ENCODE measurements at places on chromosomes 2 and 18.

DNA sequence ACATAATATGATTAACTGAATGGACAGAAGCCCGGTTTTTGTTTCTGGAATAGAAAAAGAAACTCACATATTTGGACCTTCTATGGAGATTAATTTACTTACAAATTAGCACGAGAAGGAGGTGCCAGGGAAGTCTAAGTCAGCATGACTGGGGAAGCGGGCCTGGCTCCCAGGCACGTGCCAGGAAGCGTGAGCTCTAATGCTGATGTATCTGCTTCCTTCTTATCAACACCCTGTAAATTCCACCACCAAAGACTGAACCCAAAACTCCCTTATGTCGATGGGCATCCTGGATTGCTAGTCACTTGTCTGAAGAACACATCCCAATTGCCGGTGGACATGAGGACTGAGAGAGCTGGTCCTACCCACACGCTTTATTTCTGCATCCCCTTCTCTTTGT is 134.5 kb downstream of the GALNT14 start:
- no peak overlapping the region for H3K27ac ChIP-seq
- DNase-seq: no peak
- no peak overlapping the region for H3K4me3 ChIP-seq
- no peaks in the 10 kb centered on the region for H3K4me1 ChIP-seq
- no peaks in the 10 kb centered on the region for H3K36me3 ChIP-seq

- DNase-seq: peak; percentile 37
- no peaks in the 10 kb centered on the region for H3K36me3 ChIP-seq
- peaks cover 9% of the 10 kb centered on the region for H3K4me1 ChIP-seq
- no peak overlapping the region for H3K4me3 ChIP-seq
- H3K27me3 ChIP-seq: no peaks in the 10 kb centered on the region
- no peak overlapping the region for H3K27ac ChIP-seq
These were observed 2.8 kb downstream of the PREPL start for GRCh38 chr2:44358503-44358902.

DNA sequence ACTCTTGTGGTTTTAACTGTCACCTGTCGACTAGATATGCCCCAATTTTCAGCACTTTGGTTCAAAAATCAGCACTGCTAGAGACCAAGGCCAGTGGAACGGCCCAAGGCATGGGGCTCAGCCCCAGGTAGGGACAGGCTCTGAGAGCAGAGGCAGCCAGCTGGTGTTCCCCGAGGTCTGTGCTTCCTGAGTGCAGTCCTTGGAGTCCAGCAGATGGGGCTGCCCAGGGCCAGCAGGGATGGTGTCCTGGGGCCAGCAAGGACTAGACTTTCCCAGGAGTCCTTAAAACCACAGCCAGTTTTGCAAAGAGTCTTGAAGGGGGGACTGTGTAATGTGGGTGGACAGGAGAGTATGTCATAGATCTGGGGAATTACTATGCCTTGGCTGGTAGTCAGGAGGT is 56.3 kb downstream of the POMC start:
- H3K36me3 ChIP-seq: no peaks in the 10 kb centered on the region
- H3K27ac ChIP-seq: no peak overlapping the region
- no peaks in the 10 kb centered on the region for H3K27me3 ChIP-seq
- no peak overlapping the region for H3K4me3 ChIP-seq
- DNase-seq: no peak

- DNase-seq: no peak
- no peak overlapping the region for H3K27ac ChIP-seq
- no peaks in the 10 kb centered on the region for H3K36me3 ChIP-seq
- no peak overlapping the region for H3K4me3 ChIP-seq
- no peaks in the 10 kb centered on the region for H3K27me3 ChIP-seq
These were observed 46.3 kb downstream of the MTCL1 start for GRCh38 chr18:8751692-8752091.

DNA sequence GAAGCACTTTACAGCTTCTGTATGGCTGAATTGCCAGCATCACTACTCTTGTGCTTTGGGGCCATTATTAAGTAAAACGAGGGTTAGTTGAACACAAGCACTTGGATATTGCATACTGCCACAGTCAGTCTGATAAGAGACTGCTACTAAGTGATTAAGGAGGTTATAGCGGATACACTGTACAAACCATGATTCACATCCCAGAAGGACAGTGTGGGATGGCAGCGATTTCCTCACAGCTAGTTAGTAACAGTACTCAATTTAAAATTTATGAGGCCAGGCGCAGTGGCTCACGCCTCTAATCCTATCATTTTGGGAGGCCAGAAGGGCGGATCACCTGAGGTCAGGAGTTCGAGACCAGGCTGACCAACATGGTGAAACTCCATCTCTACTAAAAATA is 2.6 kb upstream of the BMPR2 start:
- DNase-seq: no peak
- H3K27ac ChIP-seq: no peak overlapping the region
- no peaks in the 10 kb centered on the region for H3K27me3 ChIP-seq
- no peaks in the 10 kb centered on the region for H3K4me1 ChIP-seq
- H3K36me3 ChIP-seq: no peaks in the 10 kb centered on the region
- H3K4me3 ChIP-seq: no peak overlapping the region

DNA sequence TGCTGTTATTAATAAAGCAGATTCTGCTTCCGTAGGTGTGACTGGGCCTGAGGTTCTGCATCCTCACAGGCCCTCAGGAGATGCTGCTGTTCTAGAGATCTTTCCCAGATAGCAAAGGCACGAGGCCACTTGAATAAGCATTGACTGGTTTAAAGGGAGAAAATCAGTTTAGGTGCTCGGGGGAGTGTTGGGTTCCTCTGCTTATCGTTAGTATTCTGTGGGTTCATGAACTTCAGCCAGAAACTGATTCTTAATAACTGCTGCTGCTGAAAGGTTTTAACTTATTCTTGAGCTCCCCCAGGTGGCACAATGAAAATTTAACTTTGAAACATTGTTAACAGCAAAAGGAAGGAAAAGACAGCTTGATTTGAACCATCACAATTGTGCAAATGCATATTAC is 56.9 kb downstream of the ITGA6 start:
- no peaks in the 10 kb centered on the region for H3K27me3 ChIP-seq
- DNase-seq: no peak
- H3K36me3 ChIP-seq: peaks cover 4% of the 10 kb centered on the region

DNA sequence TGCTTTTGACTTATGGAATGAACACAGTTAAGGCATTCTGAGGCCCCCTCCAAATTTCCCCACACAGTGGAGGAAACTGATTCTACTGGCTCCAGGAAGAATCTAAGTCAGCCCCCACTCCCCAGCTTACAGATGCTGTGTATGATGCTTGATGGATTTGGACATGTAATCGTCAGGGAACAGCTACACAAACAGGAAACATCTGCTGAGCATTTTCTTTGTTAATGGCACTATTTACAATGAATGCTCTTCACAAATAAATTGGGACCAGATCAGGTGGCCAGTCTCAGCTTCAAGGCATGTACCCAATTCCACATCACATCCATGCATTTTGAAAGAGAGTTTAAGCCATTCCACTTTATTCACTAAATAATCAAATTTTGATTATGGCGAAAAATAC is 562.3 kb downstream of the SOX11 start:
- no peak overlapping the region for H3K4me3 ChIP-seq
- H3K27ac ChIP-seq: no peak overlapping the region
- DNase-seq: no peak
- H3K4me1 ChIP-seq: no peaks in the 10 kb centered on the region
- no peaks in the 10 kb centered on the region for H3K36me3 ChIP-seq
- no peaks in the 10 kb centered on the region for H3K27me3 ChIP-seq

DNA sequence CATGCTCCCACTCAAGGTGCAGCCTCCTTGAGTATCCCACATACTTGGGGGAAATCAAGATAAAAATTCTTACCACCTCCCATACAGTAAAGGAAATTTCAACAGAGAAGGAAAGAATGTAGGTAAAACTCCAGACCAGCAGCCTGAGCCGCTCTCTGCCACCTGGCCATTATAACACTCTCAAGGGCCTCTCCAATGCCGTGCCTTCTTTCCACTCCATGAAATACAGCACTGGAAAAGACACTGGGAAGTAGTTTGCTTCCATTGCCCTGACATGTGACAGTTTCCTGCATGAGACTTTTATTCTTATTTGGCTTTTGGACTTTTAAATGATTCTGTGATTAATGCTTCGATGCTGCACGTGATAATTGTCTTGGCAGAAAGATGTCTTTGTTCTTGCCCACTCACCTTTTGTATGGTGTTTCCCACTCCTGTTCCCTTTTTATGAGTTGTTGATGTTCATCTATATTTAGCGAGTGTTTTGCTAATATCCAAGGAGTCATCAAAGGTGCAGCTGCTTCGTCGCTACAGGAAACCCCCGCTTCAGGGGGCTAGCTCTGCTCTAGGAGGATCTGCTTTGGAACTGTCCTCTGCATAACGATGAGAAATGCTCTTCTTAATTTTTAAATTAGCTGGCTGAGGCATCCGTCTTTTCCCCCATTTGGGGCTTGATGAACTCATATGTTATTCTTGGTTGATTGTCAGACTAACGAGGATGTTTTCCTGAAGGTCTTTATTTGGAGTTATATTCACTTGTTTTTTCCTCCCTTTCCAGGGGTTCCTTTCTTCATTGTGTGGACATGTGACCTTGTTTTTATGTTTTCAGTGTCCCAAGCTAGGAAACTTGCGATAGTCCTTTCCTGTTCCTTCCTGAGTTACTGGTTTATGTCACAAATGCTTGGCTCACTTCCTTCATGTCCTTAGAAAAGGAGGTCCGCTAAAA is 179.4 kb downstream of the TXNL1 start:
- no peak for DNase-seq
- no peaks in the 10 kb centered on the region for H3K27me3 ChIP-seq
- H3K4me1 ChIP-seq: no peaks in the 10 kb centered on the region
- H3K4me3 ChIP-seq: no peak overlapping the region

GRCh38 chr2:36399050-36399449 is 43.5 kb downstream of the CRIM1 start:
- H3K36me3 ChIP-seq: no peaks in the 10 kb centered on the region
- H3K27me3 ChIP-seq: no peaks in the 10 kb centered on the region
- peaks cover 10% of the 10 kb centered on the region for H3K4me1 ChIP-seq
- H3K27ac ChIP-seq: no peak overlapping the region
- DNase-seq: no peak

- no peaks in the 10 kb centered on the region for H3K27me3 ChIP-seq
- H3K36me3 ChIP-seq: no peaks in the 10 kb centered on the region
- no peaks in the 10 kb centered on the region for H3K4me1 ChIP-seq
- no peak for DNase-seq
These were observed 19.7 kb downstream of the CLIP4 start for GRCh38 chr2:29134933-29135332.

DNA sequence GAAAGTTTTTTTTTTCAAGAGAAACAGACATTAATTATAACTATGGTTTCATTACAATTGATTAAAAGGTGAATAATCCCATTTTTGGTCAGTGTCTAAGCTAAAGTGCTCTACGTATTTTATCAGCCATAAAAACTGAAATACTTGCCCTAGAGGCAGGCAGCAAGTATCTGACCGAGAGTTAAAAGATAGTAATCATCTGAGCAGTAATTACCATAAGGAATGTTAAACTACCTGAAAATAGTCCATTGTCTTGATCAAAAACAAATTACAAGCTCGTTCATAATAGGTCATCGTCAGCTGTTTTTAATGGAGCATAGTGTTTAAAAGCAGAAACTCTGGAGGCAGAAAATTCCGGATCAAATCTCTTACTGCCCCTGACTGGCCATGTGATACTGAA is 105.7 kb upstream of the ZEB2 start:
- H3K27ac ChIP-seq: no peak overlapping the region
- no peak for DNase-seq
- H3K4me3 ChIP-seq: no peak overlapping the region
- H3K27me3 ChIP-seq: no peaks in the 10 kb centered on the region
- H3K36me3 ChIP-seq: no peaks in the 10 kb centered on the region
- no peaks in the 10 kb centered on the region for H3K4me1 ChIP-seq

DNA sequence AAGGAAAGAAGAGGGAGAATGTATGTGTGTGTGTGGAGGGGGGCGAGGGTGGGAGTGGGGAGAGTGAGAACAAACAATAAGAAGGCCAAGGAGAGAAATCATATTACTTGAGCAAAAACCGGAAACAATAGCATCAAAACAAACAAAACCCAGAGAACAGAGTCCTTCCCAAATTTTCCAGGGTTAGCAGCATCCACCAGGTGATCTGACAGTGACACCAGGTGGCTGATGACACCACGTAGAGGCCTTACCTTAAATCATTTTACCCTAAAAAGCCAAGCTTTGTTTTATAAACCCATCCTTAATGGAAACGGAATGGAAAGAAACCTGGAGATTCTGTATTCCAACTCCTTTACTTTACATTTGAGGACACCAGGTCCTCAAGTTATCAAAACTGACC is 42.9 kb downstream of the CDCA7 start:
- H3K4me1 ChIP-seq: no peaks in the 10 kb centered on the region
- no peak overlapping the region for H3K4me3 ChIP-seq
- H3K36me3 ChIP-seq: no peaks in the 10 kb centered on the region
- no peak overlapping the region for H3K27ac ChIP-seq

DNA sequence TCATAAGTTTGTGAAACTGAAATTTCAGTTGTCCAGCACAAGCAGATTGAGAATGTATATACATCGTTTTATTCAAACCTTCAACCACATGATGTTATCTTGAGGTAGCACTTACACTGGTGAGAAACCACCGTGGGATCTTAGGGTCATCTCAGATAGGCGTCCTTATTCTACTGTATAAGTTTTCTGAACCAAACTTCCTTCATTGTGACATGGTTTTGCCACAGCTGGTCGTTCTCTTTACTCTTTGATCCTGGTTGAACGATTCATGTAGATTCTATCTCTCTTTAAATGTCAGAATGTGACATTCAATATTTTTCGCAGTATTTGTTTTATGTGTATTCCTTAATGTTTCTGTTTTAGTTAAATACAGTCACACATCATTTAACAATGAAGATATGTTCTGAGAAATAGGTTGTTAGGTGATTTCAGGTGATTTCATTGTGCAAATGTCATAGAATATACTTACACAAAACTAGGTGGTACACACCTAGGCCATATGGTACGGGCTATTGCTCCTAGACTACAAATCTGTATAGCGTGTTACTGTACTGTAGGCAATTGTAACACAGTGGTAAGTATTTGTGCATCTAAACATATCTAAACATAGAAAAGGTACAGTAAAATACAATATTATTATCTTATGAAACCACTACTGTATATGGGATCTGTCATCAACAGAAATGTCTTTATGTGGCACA is 17.9 kb upstream of the ARHGAP25 start:
- no peaks in the 10 kb centered on the region for H3K27me3 ChIP-seq
- H3K27ac ChIP-seq: no peak overlapping the region
- no peaks in the 10 kb centered on the region for H3K4me1 ChIP-seq
- DNase-seq: no peak
- no peaks in the 10 kb centered on the region for H3K36me3 ChIP-seq
- H3K4me3 ChIP-seq: no peak overlapping the region

GRCh38 chr2:74406035-74406434 is 15.4 kb downstream of the C2orf81 start:
- H3K27ac ChIP-seq: no peak overlapping the region
- no peaks in the 10 kb centered on the region for H3K4me1 ChIP-seq
- no peak for DNase-seq

GRCh38 chr2:237310515-237311114 is 103.3 kb downstream of the COL6A3 start:
- H3K4me3 ChIP-seq: no peak overlapping the region
- no peak overlapping the region for H3K27ac ChIP-seq
- no peak for DNase-seq
- H3K4me1 ChIP-seq: no peaks in the 10 kb centered on the region
- H3K27me3 ChIP-seq: no peaks in the 10 kb centered on the region
